ENCODE measurements at places on chromosomes 12 and 14.

GRCh38 chr12:109089683-109090082, 3.6 kb downstream of the ALKBH2 start:
- no peak for DNase-seq

GRCh38 chr14:48584031-48584430, 908.6 kb upstream of the MDGA2 start:
- DNase-seq, result no peak

GRCh38 chr12:130111965-130112496, 50.2 kb upstream of the FZD10 start:
- DNase-seq, result no peak

DNA sequence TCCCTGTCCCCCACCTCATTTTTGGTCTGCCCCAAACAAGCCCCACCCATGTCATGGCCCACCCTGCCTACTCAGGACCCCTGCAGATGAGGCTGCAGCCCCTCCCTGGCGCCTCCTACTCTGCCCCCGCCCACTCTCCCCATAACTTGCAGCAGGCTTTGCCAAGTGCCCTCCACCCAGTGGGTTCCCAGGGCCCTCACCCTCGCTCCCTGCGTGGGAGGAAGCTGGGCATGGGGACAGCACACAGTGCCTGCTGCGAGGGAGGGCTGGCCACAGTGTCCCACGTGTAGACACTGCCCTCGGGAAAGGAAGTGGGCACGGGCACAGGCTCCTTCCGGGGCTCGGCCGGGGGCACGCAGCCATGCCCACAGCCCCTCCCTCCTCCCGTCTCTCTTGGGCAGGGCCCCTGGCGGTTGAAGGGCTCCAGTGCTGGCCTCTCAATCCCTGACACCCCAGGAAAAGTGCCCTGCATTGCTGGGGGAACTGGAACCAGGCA, 9.4 kb downstream of the AKT1 start:
- no peak for DNase-seq

GRCh38 chr14:69093631-69094421, 59.1 kb downstream of the DCAF5 start:
- DNase-seq, result no peak

GRCh38 chr14:72826039-72826438, 67.9 kb downstream of the DPF3 start:
- DNase-seq, result no peak

DNA sequence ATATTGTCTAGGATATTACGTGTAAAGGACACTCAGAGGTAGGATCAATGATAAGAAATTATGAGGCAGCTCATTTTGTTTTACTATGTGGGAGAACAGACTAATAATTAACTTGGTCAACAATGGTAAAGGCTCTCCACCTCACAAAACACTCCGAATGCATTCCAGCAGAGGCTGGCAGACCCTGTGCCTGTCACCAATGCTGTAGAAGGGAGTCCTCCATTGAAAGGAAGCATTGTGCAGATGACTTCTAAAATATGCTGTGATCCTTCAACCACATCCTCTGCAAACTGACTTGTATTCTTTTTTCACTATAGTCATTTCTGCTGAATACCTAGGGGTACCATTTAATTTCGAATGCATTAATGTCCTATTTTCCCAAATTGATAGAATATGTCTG, 119.6 kb upstream of the EEA1 start:
- no peak for DNase-seq

- DNase-seq, result no peak
Observed at GRCh38 chr14:23568600-23569331, 1.2 kb upstream of the AP1G2 start.

- DNase-seq, result no peak
Observed at GRCh38 chr12:116971222-116971621, 60.5 kb downstream of the FBXW8 start.

GRCh38 chr14:29278301-29279263, 512.0 kb downstream of the FOXG1 start:
- DNase-seq, result no peak

GRCh38 chr14:49159081-49159480, 427.1 kb downstream of the RPS29 start:
- DNase-seq, result no peak

GRCh38 chr12:553216-554000, 93.7 kb downstream of the B4GALNT3 start:
- DNase-seq, result no peak

- no peak for DNase-seq
Observed at GRCh38 chr12:75657831-75658230, 146.4 kb upstream of the KRR1 start.

GRCh38 chr12:1204581-1205121, 213.6 kb downstream of the ERC1 start:
- no peak for DNase-seq

DNA sequence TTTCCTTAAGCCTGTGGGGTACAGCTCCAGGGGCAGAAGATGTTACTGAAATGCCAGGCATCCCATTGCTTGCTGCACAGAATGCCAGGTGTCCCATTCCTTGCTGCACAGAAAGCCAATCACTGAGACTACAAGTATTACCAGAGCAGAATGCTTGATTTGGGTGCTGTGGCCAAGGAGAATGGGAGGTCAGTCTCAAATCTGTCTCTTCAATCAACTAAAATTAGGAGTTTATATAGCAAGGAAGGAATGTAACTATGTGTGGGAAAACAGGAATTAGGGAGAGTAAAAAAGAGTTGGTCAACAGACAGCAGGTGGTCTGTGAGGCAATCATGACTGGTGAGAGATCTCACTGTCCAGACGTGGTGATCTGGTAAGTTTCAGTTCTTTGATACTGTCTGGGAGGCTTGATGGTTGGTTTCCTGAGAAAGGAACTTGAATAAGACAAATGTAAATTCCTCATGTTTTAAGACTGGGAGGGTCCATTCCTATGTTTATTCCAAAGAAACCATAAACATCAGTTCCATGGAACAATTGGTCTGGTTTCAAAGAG, 31.2 kb upstream of the VASH1 start:
- DNase-seq, result no peak

- no peak for DNase-seq
Observed at GRCh38 chr14:59274991-59275391, 86.5 kb downstream of the DAAM1 start.

- DNase-seq, result no peak
Observed at GRCh38 chr14:92143962-92144361, 22.2 kb downstream of the CPSF2 start.

DNA sequence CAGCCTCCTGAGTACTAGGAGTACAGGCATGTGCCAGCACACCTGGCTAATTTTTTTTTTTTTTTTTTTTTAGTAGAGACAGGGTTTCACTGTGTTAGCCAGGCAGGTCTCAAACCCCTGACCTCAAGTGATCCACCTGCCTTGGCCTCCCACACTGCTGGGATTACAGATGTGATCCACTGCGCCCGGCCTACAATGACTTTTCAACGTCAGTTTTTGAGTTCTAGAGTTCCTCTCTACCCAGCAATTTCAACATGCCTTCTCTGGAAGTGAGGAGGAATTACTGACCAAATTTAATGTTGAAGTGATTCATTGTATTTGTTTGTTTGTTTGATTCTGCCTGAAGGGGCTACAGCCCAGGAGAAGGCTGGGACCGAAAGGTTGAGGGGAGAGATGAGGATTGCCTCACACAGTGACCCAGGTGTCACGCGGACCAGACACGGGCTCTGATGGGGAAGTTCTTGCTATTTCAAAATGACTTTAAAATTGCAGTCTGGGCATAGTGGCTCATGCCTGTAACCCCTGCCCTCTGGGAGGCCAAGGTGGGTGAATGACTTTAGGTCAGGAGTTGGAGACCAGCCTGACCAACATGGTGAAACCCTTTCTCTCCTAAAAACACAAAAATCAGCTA, 8.6 kb upstream of the DENR start:
- DNase-seq, result no peak

GRCh38 chr14:37779480-37779879, 184.1 kb downstream of the TTC6 start:
- DNase-seq, result no peak

DNA sequence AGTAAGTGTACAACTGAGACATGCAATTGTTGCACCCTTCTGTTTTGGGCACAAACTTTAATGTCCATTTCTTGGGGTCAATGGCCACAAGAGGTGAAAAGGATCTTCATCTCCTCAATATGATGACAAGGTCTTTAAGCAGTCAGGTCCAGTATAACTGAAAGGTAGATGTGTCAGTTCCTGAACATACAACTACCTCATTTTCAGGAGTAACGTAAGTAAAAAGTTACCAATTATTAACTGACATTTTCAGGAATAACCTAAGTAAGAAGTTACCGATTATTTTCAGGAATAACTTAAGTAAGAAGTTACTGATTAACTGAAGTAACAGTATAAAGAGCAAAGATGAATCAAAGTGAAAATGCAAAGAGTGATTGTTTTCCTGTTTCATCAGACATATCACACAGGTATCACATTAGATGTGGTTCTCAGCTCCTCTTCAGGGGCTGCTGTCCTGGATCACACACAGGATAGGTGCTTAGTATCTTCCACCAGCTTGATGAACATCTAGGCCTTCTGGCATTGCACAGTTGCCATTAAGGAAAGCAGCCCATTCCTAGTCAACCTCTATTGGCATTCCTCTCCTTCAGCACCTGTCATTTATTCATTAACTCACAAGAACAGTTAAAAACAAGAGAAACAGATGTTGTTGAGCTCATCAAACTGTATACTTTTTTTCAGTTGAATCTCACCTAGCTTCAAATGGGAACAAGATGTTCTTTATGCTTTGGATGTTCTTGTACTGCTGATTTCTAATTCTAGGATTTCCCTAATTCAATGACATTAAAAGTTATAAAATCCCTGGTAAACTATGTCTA, 200.0 kb downstream of the FOXG1 start:
- no peak for DNase-seq

DNA sequence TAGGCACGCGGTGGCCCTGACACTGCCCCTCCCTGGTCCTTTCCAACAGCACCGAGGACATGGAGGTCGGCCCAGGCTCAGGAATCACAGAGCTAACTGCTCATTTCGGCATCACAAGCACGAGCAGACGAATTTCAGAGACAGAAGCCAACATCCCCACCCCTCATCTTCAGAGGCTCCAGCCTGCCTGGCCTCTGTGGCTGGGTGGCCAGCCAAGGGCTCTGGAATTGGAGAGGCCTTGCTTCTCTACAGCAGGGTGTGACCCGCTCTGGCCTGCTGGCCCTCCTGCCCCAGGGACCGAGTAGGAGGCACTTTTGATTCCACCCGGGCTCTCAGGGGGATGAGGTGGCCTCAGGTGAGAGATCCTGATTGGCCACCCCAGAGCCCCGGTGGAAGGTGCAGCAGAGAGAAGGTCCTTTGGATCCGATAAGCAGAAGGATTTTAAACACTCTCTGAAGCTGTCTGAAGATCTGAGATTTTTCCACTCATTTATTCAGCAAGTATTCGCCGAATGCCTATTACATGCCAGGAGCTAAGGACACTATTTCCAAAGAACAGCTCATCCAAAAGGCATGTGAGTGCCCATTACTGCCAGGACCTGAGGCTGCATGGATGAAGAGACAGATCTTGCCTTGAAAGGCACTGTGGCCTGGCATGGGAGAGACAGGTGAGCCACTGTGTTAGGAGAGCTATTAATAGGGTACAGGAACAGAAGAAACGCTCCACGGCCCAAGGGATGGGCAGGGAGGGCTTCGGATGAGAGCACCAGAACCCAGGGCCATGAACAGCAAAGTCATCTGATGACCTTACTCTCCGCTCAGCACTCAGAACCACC, 10.2 kb downstream of the BAG5 start:
- no peak for DNase-seq

DNA sequence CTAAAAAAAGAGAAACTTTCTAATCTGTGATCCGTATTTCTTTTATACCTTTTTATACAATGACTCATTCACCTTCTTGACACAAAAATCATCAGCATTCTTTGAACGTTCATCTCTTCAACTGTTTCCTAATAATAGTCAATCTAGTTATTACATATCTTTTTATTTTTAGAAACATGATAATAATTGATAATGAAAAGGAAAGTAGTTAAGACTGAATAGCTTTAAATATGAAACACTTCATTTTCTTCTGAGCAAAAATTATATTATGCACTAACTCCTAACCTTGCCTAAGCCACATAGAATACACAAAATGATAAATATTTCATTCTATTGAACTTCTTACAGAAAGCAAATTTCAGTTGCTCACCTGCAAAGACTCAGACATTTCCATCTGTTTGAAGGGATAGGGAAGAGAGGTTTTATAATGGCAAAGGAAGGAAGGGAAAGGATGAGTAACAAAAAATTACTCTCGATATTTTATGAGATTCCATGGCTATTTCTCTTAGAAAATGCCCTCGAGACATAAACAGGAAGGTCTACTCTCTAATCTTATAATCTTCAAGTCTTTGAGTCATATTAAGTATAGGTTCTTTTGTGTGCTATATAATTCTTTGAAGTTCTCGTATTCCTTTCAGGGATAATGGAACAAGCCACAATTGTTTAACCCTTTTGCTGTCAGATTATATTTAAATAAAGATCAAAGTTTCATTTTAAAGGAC, 7.5 kb upstream of the KLHL42 start:
- DNase-seq, result no peak

DNA sequence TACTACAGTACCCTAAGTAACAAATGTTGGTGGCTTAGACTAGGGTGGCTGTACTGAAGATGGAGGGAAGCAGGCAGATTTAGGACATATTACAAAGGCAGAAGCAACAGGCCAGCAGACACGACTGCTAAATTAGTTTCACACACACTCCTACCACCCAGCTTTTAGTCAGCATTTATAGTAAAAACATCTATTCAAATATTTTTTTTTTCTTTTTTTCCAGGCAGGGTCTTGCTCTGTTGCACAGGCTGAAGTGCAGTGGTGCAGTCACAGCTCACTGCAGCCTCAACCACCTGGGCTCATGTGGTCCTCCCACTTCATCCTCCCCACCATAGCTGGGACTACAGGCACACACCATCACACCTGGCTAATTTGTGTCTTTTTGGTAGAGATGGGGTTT, 72.9 kb downstream of the CDK17 start:
- DNase-seq, result no peak

DNA sequence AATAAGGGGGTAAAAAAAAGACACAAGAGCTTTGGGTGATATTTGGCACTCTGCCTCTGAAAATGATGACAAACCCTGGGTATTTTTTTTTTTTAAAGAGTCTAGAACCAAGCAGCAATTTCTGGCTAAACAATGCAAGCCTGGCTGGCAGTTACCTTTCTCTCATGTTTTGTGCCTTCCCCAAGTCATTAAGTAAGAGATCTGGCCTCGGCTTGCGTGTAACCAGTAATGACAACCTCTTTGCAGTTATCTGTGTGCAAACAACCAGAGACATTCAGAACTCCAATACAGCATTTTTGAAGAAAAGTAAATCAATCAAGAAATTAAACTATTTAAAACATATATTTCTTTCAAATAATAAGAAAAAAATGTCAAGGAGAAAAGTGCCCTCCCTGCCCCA, 167.5 kb downstream of the KCNC2 start:
- DNase-seq, result no peak

- no peak for DNase-seq
Observed at GRCh38 chr12:46554460-46554859, 181.9 kb upstream of the SLC38A2 start.

GRCh38 chr14:58663494-58664111, 25.8 kb downstream of the DACT1 start:
- no peak for DNase-seq

GRCh38 chr14:90986510-90986909, 73.9 kb downstream of the RPS6KA5 start:
- no peak for DNase-seq

- no peak for DNase-seq
Observed at GRCh38 chr12:54126696-54127537, 61.9 kb downstream of the SMUG1 start.

All from stimulated activated CD4-positive, alpha-beta T cell treated with anti-CD3 and anti-CD28 coated beads, Interleukin-4, amount 100 ng/mL, for 48 hours (primary cell).